ENCODE measurements at places on chromosomes 3 and 15.

GRCh38 chr3:45480218-45480617 is 91.8 kb downstream of the LARS2 start:
- no peak for DNase-seq
- no peaks in the 10 kb centered on the region for H3K36me3 ChIP-seq
- H3K27me3 ChIP-seq, result no peaks in the 10 kb centered on the region

GRCh38 chr15:93384886-93385285 is 295.9 kb upstream of the RGMA start:
- no peak overlapping the region for H3K27ac ChIP-seq
- no peak for DNase-seq
- no peaks in the 10 kb centered on the region for H3K27me3 ChIP-seq
- H3K36me3 ChIP-seq, result no peaks in the 10 kb centered on the region
- no peaks in the 10 kb centered on the region for H3K4me1 ChIP-seq

GRCh38 chr3:16307832-16308531 is 43.0 kb downstream of the OXNAD1 start:
- no peak overlapping the region for H3K27ac ChIP-seq
- H3K4me3 ChIP-seq, result no peak overlapping the region
- no peaks in the 10 kb centered on the region for H3K36me3 ChIP-seq
- no peak for DNase-seq

- H3K36me3 ChIP-seq, result no peaks in the 10 kb centered on the region
- H3K4me1 ChIP-seq, result no peaks in the 10 kb centered on the region
- H3K27me3 ChIP-seq, result no peaks in the 10 kb centered on the region
- H3K4me3 ChIP-seq, result no peak overlapping the region
- H3K27ac ChIP-seq, result no peak overlapping the region
Measured at GRCh38 chr3:141811348-141811747, 48.1 kb downstream of the GRK7 start.

DNA sequence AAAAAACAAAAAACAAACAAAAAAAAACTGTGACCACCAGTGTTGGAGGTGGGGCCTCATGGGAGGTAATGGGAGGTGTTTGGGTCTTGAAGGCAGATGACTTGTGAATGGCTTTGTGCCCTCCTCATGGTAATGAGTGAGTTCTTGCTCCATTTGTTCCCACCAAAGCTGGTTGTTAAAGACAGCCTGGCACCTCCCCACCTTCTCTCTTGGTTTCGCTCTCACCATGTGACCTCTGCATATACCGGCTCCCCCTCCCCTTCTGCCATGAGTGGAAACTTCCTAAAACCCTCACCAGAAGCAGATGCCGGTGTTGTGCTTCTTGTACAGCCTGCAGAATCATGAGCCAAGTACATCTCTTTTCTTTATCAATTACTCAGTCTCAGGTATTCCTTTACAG is 61.5 kb upstream of the ATP11B start:
- no peaks in the 10 kb centered on the region for H3K27me3 ChIP-seq
- no peaks in the 10 kb centered on the region for H3K4me1 ChIP-seq
- H3K4me3 ChIP-seq, result no peak overlapping the region

- H3K36me3 ChIP-seq, result peaks cover 4% of the 10 kb centered on the region
- no peak overlapping the region for H3K4me3 ChIP-seq
- no peaks in the 10 kb centered on the region for H3K27me3 ChIP-seq
- H3K27ac ChIP-seq, result no peak overlapping the region
Measured at GRCh38 chr3:123733805-123734526, 149.1 kb upstream of the HACD2 start.

GRCh38 chr3:150033721-150034120 is 63.0 kb upstream of the PFN2 start:
- H3K4me3 ChIP-seq, result no peak overlapping the region
- H3K4me1 ChIP-seq, result peaks cover 6% of the 10 kb centered on the region
- no peak for DNase-seq
- H3K27ac ChIP-seq, result no peak overlapping the region
- H3K36me3 ChIP-seq, result no peaks in the 10 kb centered on the region

DNA sequence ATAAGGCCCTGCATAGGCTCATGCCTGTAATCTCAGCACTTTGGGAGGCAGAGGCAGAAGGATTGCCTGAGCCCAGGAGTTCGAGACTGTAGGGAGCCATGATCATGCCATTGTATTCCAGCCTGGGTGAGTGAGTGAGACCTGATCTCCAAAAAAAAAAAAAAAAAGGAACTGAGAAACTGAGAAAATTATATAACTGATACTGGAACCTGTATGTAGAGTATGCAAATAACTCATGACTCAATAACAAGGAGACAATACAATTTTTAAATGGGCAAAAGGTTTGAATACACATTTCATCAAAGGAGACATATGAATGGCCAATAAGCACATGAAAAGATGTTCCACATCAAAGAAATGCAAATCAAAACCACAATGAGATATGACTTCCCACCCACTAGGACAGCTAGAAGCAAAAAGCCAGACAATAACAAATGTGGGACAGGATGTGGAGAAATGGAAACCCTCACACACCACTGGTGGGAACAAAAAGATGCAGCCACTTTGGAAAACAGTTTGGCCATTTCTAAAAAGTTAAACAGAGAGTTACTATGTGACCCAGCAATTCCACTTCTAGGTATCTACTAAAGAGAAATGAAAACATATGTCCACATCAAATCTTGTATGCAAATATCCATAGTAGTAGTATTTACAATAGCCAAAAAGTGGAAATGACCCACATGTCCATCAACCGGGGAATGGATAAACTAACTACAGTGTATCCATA is 70.7 kb downstream of the IQSEC1 start:
- no peak overlapping the region for H3K4me3 ChIP-seq
- no peaks in the 10 kb centered on the region for H3K36me3 ChIP-seq
- no peak overlapping the region for H3K27ac ChIP-seq
- H3K27me3 ChIP-seq, result no peaks in the 10 kb centered on the region

DNA sequence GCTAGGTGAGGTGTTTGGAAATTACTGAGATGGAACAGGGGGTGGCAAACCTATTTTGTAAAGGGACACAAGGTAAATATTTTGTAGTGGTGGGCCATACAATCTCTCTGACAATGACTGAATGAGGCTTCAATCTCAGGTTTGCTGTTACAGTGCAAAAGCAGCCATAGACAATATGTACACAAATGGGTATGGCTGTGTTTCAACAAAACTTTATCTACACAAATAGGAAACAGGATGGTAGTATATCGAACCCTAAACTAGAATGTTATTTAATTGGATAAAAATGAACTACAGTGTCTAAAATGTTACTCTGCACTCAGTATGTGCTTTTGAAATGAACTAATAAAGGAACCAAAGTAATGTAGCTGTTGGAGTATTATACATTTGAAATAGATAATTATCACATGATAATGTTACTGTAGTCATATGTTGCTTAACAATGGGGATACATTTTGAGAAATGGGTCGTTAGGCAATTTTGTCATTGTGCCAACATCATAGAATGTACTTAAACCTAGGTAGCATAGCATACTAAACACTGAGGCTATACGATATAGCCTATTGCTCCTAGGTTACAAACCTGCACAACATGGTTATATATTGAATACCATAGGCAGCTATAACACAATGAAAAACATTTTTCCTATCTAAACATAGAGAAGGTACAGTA is 495.2 kb upstream of the TBL1XR1 start:
- H3K27ac ChIP-seq, result no peak overlapping the region
- H3K36me3 ChIP-seq, result no peaks in the 10 kb centered on the region
- no peak for DNase-seq

DNA sequence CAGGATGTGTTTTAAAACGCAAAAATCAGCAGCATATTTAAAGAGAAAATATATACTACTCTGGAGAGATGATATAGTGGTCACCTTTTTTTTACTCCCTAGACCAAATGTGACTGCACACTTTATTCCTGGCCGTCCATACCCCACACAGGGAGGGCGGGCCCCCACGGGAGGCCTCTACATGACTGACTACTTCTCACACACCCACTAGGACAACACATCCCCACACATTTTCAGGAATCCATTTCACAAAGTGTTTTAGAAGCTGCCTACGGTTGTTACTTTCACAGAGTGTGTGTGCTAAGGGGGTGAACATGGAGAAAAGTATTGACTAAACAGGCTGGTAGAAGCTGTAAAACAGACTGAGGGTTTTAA is 67.9 kb downstream of the CHSY1 start:
- no peak overlapping the region for H3K4me3 ChIP-seq
- H3K4me1 ChIP-seq, result peaks cover 5% of the 10 kb centered on the region
- DNase-seq, result no peak
- H3K36me3 ChIP-seq, result 0 out of 2 replicates have a peak, but pooled peaks cover 3% of the 10 kb centered on the region

DNA sequence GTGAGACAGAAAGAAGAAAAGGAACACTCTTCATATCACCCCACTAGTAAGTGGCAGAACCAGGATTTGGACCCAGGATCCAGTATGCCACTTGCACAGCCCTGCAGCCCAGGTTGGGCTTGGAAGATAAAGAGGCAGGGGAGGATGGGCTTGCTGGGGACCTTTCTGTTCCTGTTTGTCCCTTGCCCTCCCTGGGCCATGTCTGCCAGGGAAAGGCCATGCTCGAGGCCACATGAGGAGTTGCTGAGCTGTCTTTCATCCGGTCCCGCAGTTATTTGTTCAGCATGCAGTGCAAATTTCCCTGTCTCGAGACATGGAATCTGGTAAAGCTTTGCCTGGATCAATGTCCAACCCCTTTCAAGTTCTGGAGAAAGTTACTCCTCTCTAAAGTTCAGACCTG is 116.0 kb upstream of the MRPS22 start:
- H3K36me3 ChIP-seq, result no peaks in the 10 kb centered on the region
- no peak overlapping the region for H3K27ac ChIP-seq
- H3K4me3 ChIP-seq, result no peak overlapping the region

- no peak overlapping the region for H3K27ac ChIP-seq
- DNase-seq, result no peak
- no peak overlapping the region for H3K4me3 ChIP-seq
- no peaks in the 10 kb centered on the region for H3K27me3 ChIP-seq
Measured at GRCh38 chr15:49521802-49522201, 98.8 kb downstream of the FGF7 start.

DNA sequence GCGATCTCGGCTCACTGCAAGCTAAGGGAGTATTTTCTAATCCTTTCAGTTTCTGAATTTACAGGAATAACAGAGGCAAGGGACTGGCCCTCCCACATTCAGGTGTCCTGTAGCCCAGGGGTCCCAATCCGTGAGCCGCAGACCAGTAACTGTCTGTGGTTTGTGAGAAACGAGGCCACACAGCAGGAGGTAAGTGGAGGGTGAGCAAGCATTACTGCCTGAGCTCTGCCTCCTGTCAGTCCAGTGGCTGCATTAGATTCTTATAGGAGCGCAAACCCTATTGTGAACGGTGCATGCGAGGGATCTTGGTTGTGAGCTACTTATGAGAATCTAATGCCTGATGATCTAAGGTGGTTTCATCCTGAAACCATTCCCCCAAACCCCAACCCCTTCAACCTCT is 5.0 kb upstream of the IL17RC start:
- no peak overlapping the region for H3K4me3 ChIP-seq
- no peak overlapping the region for H3K27ac ChIP-seq
- no peaks in the 10 kb centered on the region for H3K27me3 ChIP-seq
- no peaks in the 10 kb centered on the region for H3K36me3 ChIP-seq

GRCh38 chr3:32843510-32844321 is 25.9 kb downstream of the TRIM71 start:
- peak overlapping the region; percentile 1 for H3K4me3 ChIP-seq
- DNase-seq, result no peak
- H3K27ac ChIP-seq, result peak overlapping the region; percentile 25
- no peaks in the 10 kb centered on the region for H3K36me3 ChIP-seq

DNA sequence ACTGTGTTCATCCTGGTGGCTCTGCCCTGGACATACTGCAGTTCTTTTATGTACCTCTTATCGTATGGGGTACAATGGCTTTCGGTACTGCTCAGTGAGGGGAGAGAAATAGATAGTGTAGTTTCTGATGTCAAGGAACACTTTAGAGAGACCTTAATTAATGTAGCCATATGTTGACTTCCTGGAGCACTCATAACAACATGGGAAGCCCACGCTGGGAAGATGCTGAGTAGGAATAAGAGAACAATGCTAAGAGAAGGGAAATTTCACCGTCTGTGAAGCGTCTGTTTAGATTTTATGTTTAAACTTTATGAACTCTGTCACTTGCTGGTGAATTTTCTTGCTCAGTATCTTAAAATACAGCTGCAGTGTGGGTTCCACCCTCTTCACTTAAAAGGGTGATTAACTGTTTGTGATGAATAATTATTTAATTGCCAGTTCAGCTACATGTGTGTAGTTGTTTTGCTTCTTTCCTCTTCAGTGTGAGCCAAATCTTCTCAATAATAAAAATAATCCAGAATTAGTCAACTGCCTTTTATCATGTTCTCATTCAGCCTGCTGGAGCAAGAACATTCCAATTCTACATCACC is 373.1 kb upstream of the TPRG1 start:
- H3K4me3 ChIP-seq, result no peak overlapping the region
- no peak for DNase-seq
- no peaks in the 10 kb centered on the region for H3K36me3 ChIP-seq

GRCh38 chr15:61687124-61687523 is 373.1 kb downstream of the VPS13C start:
- no peak for DNase-seq
- no peaks in the 10 kb centered on the region for H3K4me1 ChIP-seq
- H3K36me3 ChIP-seq, result no peaks in the 10 kb centered on the region
- no peak overlapping the region for H3K27ac ChIP-seq

DNA sequence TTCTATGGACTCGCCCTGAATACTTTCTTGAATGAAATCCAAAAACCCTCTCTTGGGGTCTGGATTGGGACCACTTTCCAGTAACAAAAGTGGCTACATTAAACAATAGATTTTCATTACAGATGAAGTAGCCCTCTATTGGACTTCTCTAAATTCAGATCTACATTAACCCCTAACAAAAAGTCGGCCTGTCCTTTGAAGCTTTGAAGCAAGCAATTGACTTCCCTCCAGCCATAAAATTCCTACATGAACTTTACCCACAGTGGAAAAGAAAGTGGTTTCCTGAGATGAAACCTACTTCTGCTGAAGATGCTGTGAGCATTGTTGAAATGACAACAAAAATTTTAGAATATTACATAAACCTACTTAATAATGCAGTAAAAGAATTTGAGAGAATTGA is 967.1 kb upstream of the ROBO1 start:
- H3K4me1 ChIP-seq, result no peaks in the 10 kb centered on the region
- no peak overlapping the region for H3K27ac ChIP-seq

DNA sequence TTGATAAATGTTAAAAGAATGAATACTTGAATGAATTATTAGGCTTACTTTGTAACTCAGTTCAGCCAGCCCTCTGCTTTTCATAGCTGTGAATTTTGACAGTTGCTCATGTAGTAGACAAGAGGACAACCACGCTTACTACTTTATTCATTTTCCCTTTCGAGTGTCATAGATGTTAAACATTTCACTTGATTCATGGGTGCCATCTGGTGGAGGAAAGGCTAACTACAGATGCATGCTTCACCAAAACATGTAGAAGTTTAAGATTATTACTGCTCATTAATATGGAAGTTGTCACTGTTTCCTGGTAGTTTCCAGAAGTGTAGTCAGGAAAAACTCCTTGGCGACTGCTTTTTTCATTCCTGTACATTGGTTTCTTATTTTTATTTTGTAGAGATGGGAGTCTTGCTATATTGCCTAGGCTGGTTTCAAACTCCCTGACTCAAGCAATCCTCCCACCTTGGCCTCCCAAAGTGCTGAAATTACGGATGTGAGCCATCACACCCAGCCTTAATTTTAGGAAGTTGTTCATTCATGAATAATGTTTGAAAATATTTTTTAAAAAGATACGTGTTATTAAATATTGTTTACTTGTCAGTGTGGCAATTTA is 163.2 kb downstream of the B3GALNT1 start:
- H3K4me1 ChIP-seq, result no peaks in the 10 kb centered on the region
- no peaks in the 10 kb centered on the region for H3K36me3 ChIP-seq
- H3K27ac ChIP-seq, result no peak overlapping the region
- no peaks in the 10 kb centered on the region for H3K27me3 ChIP-seq
- DNase-seq, result no peak

- peaks cover 3% of the 10 kb centered on the region for H3K36me3 ChIP-seq
- no peaks in the 10 kb centered on the region for H3K27me3 ChIP-seq
- no peak for DNase-seq
- H3K4me1 ChIP-seq, result no peaks in the 10 kb centered on the region
- no peak overlapping the region for H3K4me3 ChIP-seq
Measured at GRCh38 chr15:85541744-85542143, 161.3 kb downstream of the AKAP13 start.
